ENCODE measurements at places on chromosomes 12 and 14. TPM values are rescaled to one million over a fixed set of nuclear protein-coding genes. Genes with fewer than 3 reads are reported as not detected.

DNA sequence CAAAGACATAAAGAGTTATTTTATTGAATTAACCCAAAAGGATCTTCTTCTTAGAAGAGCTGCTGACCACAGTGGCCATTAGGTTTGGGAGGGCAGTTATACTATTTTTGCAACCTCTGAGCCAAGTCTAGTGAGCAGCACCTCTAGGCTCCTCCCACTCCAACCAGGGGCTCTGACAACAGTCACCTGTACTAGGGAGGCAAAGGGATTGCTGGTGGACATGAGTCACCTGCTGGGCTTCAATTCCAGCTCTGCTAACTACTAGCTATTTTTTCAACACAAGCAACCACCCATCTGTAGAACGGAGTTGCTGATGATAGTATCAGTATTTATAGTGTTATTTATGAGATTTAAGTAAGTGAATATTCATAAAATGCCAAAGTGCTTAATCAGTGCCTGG, 166.0 kb downstream of the KLHL28 start:
- H3K4me3 ChIP-seq: no peak overlapping the region
- no peak for DNase-seq
- no peak overlapping the region for H3K27ac ChIP-seq

DNA sequence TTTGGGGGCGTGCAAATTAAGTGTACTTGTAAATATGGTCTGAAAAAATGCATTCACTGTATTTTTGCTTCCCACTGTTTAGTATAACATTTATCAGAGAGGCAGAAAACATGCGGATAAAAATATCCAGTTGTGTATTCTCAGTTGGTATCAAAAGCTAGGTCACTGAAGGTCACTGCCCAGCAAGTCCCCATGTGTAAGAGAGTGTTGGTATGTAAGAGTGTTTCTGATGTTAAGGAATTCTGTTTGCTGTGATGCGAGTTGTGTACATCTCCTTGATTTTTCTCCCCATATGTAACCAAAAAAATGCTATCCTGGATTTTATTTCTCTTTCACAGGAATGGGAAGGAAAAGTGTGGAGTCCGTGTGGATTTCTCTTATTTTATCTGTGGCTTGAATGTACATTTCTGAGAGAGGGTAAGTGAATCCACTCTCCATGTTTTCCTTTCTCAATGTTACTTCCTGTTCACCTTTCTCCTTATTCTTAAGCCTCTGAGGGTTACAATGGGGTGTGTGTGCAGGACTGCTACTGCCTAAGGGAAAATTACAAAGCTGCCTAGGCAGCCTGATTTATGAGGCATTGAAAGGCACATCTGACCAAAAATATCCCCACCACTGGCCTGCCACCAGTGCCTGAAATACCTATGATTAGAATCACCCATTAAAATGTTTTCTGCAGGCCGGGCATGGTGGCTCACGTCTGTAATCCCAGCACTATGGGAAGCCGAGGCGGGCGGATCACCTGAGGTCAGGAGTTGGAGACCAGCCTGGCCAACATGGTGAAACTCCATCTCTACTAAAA, 97.9 kb upstream of the USP44 start:
- no peak for DNase-seq
- no peaks in the 10 kb centered on the region for H3K27me3 ChIP-seq
- no peaks in the 10 kb centered on the region for H3K4me1 ChIP-seq
- peak overlapping the region; percentile 49 for H3K27ac ChIP-seq

- no peak overlapping the region for H3K4me3 ChIP-seq
- H3K4me1 ChIP-seq: no peaks in the 10 kb centered on the region
- H3K36me3 ChIP-seq: no peaks in the 10 kb centered on the region
- no peaks in the 10 kb centered on the region for H3K27me3 ChIP-seq
- no peak for DNase-seq
Observed at GRCh38 chr14:66842911-66843512, 335.1 kb downstream of the GPHN start.

Gene ATG101
- 7.6 TPM for total RNA-seq

- peaks cover 24% of the 10 kb centered on the region for H3K4me1 ChIP-seq
- peak overlapping the region; percentile 51 for H3K27ac ChIP-seq
- peak; percentile 41 for DNase-seq
- H3K27me3 ChIP-seq: peaks cover 21% of the 10 kb centered on the region
Observed at GRCh38 chr14:81435391-81436295, 35.5 kb upstream of the STON2 start.

DNA sequence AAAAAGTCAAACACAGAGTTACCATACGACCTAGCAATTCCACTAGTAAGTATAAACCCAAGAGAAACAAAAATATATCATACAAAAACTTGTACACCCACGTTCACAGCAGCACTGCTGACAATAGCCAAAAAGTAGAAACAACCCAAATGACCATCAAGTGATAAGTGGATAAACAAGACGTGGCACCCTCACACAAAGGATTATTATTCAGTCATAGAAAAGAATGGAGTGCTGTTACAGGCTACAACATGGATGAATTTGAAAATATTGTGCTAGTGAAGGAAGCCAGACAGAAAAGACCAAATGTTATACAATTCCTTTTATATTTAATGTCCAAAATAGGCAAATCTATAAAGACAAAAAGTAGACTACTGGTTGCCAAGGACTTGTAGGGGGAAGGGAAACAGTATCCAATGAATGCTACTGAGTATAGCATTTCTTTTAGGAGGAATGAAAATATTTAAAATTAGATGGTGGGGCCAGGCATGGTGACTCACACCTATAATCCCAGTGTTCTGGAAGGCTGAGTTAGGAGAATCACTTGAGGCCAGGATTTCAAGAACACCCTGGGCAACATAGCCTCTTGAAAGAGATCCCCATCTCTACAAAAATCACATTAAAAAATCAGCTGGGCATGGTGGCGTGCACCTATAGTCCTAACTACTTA, 41.9 kb downstream of the SPTLC2 start:
- H3K36me3 ChIP-seq: peaks cover 6% of the 10 kb centered on the region
- no peak overlapping the region for H3K4me3 ChIP-seq
- no peak overlapping the region for H3K27ac ChIP-seq
- DNase-seq: no peak
- H3K27me3 ChIP-seq: no peaks in the 10 kb centered on the region

- no peak within 1 kb of the TSS for H3K4me3 ChIP-seq
- peaks cover 18% of the 10 kb centered on the region for H3K4me1 ChIP-seq
- H3K27ac ChIP-seq: peak within 1 kb of the TSS; percentile 49
Observed at GRCh38 chr12:121858662-121859572, at the start of gene HPD. TSS of gene HPD (minus strand) at chr12:121858859. CDS start at chr12:121858823, 36 bp downstream.

- DNase-seq: no peak
- peaks cover 18% of the 10 kb centered on the region for H3K4me1 ChIP-seq
- no peak overlapping the region for H3K4me3 ChIP-seq
- no peak overlapping the region for H3K27ac ChIP-seq
Observed at GRCh38 chr12:70251226-70251625, 8.0 kb downstream of the CNOT2 start.

DNA sequence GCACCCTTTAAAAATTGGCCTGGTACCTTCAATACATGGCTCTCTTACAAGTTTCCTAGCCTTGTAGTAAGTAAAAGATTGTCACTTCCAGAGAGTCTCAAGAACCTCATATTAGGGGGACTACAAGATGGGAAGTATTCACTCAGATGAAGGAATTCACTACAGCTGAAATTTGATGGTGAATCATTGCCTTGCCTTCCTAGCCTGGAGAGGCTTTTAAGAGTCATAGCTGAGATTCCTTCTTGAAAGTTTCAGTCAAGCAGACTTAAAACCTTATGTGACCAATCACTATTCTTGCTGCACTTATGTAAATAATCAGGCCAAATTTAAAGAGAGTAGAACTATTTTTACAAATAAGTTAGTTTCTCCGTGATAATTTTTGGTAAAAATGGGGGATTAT, 451.6 kb downstream of the TRHDE start:
- DNase-seq: no peak
- no peak overlapping the region for H3K27ac ChIP-seq
- H3K36me3 ChIP-seq: no peaks in the 10 kb centered on the region
- no peak overlapping the region for H3K4me3 ChIP-seq
- peaks cover 5% of the 10 kb centered on the region for H3K27me3 ChIP-seq

Gene COL2A1
- total RNA-seq: not detected

Gene IRF9
- 104 TPM for total RNA-seq

- H3K36me3 ChIP-seq: no peaks in the 10 kb centered on the region
- no peak for DNase-seq
- H3K4me3 ChIP-seq: no peak overlapping the region
- H3K27ac ChIP-seq: no peak overlapping the region
Observed at GRCh38 chr14:27836386-27836785, 930.2 kb upstream of the FOXG1 start.

GRCh38 chr12:16220120-16220519, 57.4 kb downstream of the SLC15A5 start:
- peaks cover 9% of the 10 kb centered on the region for H3K4me1 ChIP-seq
- H3K36me3 ChIP-seq: no peaks in the 10 kb centered on the region
- no peak overlapping the region for H3K4me3 ChIP-seq
- no peak for DNase-seq
- no peaks in the 10 kb centered on the region for H3K27me3 ChIP-seq

DNA sequence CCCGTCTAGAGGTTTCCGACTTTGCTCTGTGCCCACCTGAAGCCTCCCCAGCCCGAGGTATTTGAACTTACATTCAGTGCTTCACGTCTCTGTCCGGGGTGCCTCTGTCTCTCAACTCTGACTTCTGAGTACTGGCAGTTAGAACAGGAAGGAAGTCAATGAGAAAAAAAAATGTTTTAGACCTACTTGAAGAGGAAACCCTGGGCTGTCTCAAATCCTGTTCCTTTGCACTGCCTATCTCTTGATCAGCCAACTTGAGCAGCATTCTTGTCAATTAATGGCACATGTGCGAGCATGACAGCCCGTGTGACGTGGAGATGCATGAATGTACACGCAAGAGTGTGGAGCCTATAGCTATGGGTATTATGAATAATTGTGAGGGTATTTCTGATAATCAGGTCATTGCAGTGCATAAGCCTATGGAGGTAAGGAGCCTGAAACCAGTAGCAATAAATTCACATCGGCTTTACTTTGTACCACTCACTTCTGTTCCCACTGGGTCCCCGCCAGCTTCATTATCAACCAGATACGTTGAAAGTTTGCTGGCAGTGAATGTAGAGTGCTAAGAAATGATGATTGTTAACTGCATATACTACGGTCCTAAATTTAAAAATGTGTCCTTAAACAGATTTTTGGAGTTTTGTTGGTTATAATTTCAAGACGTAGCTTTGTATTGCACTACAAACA, at the start of gene ARHGDIB:
Gene ARHGDIB (minus strand): TSS at position 136 of the 687 bp plus-strand sequence. CDS start 10,889 bp downstream, outside the sequence.
- no peaks in the 10 kb centered on the region for H3K27me3 ChIP-seq
- no peaks in the 10 kb centered on the region for H3K36me3 ChIP-seq
- peaks cover 16% of the 10 kb centered on the region for H3K4me1 ChIP-seq
- DNase-seq: peak; percentile 80

- H3K27ac ChIP-seq: no peak overlapping the region
- H3K4me3 ChIP-seq: no peak overlapping the region
- H3K4me1 ChIP-seq: no peaks in the 10 kb centered on the region
- DNase-seq: no peak
- H3K36me3 ChIP-seq: no peaks in the 10 kb centered on the region
Observed at GRCh38 chr14:61756135-61756534, 6.1 kb upstream of the SNAPC1 start.

- H3K4me3 ChIP-seq: peak overlapping the region; percentile 68
- no peaks in the 10 kb centered on the region for H3K27me3 ChIP-seq
- no peak for DNase-seq
- H3K27ac ChIP-seq: peak overlapping the region; percentile 96
- peaks cover 76% of the 10 kb centered on the region for H3K4me1 ChIP-seq
- no peaks in the 10 kb centered on the region for H3K36me3 ChIP-seq
Observed at GRCh38 chr14:21099596-21099985, 1.1 kb upstream of the ZNF219 start.

DNA sequence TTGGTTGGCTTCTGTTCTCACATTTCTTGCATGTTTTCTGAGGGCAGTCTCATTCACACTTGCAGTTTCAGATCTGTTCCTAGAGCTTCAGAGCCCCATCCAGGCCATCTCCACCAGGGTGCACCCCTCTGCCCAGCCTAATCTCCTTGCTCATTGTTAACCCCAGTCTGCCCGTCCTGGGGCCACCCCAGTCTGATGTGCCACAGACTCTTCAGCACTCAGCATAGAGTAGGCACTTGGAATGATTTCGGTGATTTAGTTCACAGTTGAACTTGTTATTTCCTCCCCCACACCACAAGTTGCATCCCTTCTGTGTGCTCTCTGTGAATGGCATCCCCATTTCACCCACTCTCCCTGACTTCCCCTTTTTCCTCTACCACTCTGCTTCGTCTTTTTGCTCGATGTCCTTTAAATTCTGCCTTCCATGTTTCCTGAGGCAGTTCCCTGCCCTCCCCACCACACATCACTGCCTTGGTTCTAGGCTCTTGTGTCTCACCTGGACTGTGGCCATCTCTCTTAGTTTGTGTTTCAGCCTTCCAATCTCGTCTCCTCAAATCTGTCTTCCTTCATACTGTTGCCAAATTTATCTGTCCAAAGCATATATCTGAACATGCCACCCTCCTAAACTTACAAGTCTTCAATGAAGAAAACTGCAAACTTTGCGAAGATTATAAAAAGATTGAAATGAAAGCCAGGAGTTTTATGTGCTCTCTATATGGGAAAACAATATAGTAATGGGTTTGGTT, 41.5 kb downstream of the ANO6 start:
- DNase-seq: no peak
- no peak overlapping the region for H3K4me3 ChIP-seq
- H3K27ac ChIP-seq: no peak overlapping the region

GRCh38 chr12:14949631-14950030, 11.3 kb upstream of the ERP27 start:
- peaks cover 21% of the 10 kb centered on the region for H3K4me1 ChIP-seq
- peaks cover 27% of the 10 kb centered on the region for H3K36me3 ChIP-seq
- no peak for DNase-seq
- H3K4me3 ChIP-seq: no peak overlapping the region
- H3K27me3 ChIP-seq: no peaks in the 10 kb centered on the region

Gene COX8C
- not detected for total RNA-seq

Gene KRT82
- not detected for total RNA-seq

- H3K27ac ChIP-seq: no peak overlapping the region
- H3K36me3 ChIP-seq: no peaks in the 10 kb centered on the region
- no peak overlapping the region for H3K4me3 ChIP-seq
Observed at GRCh38 chr12:117718559-117718958, 250.2 kb downstream of the KSR2 start.

- H3K27me3 ChIP-seq: no peaks in the 10 kb centered on the region
- H3K4me1 ChIP-seq: no peaks in the 10 kb centered on the region
- no peak overlapping the region for H3K4me3 ChIP-seq
- DNase-seq: peak; percentile 57
- H3K36me3 ChIP-seq: no peaks in the 10 kb centered on the region
Observed at GRCh38 chr14:37566811-37567371, 28.2 kb downstream of the FOXA1 start.

- H3K4me3 ChIP-seq: no peak overlapping the region
- no peaks in the 10 kb centered on the region for H3K27me3 ChIP-seq
- no peak for DNase-seq
- H3K36me3 ChIP-seq: no peaks in the 10 kb centered on the region
Observed at GRCh38 chr14:80447392-80447791, 236.1 kb upstream of the DIO2 start.

DNA sequence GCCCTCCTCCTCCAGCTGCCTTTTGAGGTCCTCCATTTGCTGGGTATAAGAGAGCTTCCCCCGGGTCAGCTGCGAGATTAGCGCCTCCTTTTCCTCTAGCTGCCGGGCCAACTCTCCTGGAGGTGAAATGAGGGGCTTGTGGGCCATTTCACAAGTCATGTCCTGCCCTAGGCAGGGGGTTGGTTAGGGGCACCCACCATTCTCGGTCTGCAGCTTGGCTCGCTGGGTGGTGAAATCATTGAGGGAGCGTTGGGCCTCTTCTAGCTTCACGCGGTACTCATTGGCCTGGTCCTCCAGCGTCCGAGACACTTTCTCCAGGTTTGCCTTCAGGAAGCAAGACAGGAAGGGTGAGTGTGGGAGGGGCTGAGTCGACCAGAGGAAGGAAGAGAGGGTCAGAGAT, 12.6 kb downstream of the CMTM5 start:
- no peak for DNase-seq
- H3K4me1 ChIP-seq: no peaks in the 10 kb centered on the region
- H3K4me3 ChIP-seq: no peak overlapping the region
- no peaks in the 10 kb centered on the region for H3K36me3 ChIP-seq

All from stomach (tissue), 19 donors.